ENCODE measurements at places on chromosomes 12 and 14.

DNA sequence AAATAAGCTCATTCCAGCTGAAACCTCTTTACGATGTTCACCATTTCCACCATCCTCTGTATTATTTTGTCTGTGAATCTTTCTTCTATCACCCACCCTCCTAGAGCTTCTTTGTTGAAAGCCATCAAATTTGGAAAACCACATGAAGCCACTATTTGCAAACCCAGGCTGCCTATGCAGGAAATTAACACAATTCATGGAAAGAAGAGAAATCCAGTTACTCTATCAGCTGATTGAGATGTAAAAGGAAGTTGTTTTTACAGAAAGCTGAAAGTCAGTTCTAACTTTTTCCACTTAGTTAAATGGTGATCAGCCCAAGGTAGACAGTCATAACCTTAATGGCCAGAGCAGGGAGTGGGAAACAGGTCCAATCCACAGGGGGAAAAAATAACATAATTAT is 6.6 kb downstream of the RHOJ start:
- no peak for DNase-seq

DNA sequence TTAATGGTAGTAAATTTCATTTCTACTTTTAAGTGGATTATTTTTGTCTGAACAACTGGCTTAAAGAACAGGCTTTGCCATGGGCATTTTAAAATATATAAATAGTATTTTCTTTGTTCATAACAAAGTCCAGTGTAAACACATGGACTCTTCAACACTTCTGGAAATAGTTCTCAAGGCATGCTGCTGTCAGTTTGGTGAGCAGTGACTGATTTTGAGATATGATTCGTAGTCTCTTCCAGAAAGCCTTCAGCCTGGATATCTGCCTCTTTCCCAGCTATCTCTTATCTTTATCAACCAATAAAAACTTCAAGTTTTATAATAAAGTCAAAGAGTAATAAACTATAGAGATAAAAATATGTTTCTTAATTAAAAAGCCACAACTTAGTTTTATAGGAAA is 110.7 kb downstream of the NAV3 start:
- no peak for DNase-seq

DNA sequence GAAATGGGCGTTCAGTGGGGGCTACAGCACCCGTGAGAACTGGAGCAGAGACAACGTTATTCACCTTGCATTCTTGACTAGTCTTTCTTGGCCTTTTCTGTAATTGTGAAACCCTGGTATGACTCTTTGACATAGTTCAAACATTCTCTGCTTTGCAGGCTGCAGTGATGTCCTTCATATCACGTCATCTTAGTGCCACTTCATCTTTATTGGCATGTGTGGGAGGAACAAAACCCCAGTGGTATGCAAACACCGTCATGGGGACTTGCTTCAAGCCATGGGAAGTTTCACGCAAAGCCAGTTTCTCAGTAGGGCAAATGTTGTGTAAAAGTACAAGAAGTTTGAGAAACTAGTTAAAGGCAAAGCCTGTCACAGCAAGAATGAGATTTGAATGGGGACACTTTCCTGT is 20.2 kb upstream of the DUSP16 start:
- peak; percentile 80 for DNase-seq

DNA sequence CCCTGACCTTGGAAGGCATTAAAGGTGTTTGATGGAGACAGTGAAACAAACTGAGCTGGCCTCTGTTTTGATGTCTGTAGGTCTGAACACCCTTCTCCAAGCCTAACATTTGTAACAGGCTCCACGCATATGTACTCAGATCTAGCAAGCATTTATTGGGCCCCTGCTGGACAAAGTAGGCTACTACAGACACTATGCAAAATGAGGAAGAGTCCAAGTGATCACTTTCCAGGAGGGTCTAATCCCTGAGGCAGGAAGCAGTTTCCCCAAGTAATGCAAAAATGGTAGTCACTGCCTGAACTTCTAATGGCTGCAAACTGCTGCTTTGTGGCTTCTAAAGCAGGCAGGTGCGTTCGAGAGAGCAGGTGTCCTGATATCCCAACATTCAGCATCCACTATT is 405.8 kb downstream of the MED13L start:
- DNase-seq, result no peak

- DNase-seq, result peak; percentile 25
These were observed 180.5 kb downstream of the CAND1 start for GRCh38 chr12:67449591-67450052.

DNA sequence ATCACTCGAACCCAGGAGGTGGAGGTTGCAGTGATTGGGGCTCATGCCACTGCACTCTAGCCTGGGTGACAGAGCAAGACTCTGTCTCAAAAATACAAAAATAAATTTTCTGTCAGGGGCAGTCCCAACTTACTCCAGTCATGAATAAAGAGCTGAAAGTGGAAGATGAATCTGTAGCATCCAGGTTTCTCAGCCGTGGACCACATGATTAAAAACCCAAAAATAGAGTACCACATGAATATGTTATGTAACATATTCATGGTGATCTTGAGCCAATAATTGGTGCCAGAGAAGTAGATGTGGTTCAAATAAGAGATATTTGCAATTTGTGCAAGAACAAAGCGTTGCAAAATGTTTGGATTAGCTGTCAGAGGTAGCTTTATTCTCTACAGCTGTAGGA is 23.1 kb downstream of the SPIC start:
- DNase-seq, result no peak

GRCh38 chr12:64332296-64332695 is 58.3 kb downstream of the C12orf56 start:
- no peak for DNase-seq

GRCh38 chr12:45184147-45184963 is 31.5 kb upstream of the ANO6 start:
- no peak for DNase-seq

- no peak for DNase-seq
These were observed 7.7 kb downstream of the ALKBH2 start for GRCh38 chr12:109085590-109085989.

GRCh38 chr12:90936230-90937005 is 18.6 kb downstream of the CCER1 start:
- DNase-seq, result no peak

GRCh38 chr14:39784461-39784860 is 352.2 kb upstream of the FBXO33 start:
- no peak for DNase-seq

GRCh38 chr12:30757316-30757715 is 2.6 kb upstream of the CAPRIN2 start:
- DNase-seq, result no peak

DNA sequence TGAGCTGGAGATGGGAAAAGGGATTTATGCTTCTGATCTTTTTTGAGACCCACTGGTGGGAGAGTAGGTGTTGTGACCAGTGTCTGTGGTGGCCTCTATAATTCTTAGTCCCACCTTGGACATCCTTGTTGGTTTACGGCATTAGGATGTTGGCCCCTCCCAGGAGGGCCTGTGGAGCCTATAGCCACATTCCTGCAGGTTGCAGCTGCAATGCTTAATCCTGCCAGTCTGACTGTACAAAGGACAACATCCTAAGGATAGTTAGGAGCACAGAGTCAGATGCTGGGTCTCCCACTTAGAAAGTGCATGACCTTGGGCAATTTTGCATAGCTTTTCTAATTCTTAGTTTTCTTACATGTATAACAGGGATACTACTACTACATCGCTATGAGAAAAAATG is 150.9 kb upstream of the SLC38A2 start:
- no peak for DNase-seq

DNA sequence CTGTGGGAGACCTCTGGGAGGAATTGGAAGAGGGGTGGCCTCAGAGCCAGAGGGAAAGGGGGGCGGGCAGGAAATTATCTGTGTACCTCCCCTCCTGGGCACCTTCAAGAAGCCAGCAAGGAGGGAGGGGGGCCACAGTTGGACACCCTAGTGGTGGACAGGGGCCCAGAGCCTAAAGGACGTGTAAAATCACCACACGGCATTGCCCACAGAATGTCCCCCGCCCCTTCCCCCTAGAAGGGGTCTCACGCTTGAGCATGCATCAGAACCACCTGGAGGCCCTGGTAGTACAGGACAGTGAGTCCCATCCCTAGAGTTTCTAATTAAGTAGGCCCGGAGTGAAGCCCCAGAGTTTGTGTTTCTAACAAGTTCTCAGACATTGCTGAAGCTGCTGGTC is 8.2 kb downstream of the ENDOU start:
- no peak for DNase-seq

GRCh38 chr12:11895421-11896078 is 175.2 kb upstream of the BCL2L14 start:
- DNase-seq, result no peak

DNA sequence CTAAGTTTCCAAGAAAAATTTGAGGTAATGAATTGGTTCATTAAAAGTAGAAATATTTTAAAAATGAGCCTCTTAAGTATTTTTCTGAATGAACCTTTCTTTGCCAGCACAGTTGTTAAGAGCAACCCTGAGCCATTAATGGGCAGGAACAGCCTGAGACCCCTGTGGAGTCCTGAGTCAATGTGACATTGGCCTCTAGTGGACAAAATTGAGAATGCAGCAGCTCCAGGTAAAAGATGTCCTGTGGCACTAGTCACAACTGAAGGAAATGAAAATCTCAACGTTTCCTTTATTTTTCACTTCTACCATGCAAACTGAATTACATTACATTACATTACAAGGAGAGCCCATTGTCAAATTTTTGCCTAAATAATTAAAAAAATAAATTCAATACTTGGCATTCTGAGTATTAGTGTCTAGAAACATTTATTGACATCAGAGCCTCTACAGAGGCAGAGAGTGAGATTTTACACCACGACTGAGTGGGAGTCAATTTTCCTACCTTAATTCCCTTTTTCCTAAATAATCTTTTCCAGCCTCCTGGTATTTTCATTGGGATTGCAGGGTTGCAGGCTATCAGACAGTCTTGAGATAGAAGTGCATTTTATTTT is 135.7 kb downstream of the PPM1H start:
- DNase-seq, result peak; percentile 59

DNA sequence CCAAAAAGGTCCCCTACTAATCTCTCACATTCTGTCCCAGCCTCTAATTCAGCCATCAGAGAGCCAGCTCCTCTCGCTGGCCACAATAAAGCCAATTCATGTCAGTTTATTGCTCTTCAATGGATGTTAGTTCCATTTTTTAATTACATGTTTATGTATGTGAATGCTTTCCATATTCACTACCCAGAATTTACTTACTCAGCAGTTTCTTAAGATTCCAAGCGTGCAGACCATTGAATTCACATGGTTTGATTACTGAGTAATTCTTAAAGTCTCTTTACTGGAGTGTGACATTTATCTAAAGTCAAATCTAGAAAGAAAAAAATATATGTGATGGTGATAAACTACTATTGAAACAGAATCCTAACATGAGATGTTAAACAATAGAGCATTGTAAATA is 102.2 kb downstream of the LLPH start:
- no peak for DNase-seq

- no peak for DNase-seq
These were observed 1.0 kb downstream of the NUAK1 start for GRCh38 chr12:106137530-106138356.

DNA sequence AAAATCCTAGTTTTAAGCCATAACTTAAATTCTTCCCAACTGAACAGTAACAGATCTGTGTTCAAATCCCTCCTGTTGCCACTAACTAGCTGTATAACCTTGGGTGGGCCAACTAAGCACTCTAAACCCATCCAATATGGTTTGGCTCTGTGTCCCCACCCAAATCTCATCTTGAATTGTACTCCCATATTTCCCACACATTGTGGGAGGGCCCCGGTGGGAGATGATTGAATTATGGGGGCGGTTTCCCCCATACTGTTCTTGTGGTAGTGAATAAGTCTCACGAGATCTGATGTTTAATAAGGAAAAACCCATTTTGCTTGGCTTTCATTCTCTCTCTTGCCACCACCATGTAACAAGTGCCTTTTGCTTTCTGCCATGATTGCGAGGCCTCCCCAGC is 1.2 kb upstream of the KRT4 start:
- DNase-seq, result no peak

DNA sequence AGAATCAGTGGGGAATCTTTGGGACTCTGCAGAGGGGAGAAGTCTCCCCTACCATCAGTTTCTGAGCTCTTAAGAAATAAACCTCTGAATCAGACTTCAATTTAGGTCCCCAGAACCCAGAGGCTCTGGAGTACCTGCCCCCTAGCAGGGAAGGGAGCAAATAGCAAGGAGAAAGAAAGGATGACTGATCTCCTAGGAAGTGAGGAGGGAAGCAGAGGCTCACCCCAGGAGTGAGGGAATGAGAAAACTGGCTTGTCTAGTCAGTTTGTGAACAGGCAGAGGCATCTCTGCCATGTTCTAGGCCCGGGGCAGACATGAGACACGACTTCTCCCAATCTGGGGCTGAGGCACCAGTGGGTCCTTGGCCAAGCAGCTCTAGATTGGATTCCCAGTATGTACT is 24.3 kb upstream of the SMUG1 start:
- no peak for DNase-seq

DNA sequence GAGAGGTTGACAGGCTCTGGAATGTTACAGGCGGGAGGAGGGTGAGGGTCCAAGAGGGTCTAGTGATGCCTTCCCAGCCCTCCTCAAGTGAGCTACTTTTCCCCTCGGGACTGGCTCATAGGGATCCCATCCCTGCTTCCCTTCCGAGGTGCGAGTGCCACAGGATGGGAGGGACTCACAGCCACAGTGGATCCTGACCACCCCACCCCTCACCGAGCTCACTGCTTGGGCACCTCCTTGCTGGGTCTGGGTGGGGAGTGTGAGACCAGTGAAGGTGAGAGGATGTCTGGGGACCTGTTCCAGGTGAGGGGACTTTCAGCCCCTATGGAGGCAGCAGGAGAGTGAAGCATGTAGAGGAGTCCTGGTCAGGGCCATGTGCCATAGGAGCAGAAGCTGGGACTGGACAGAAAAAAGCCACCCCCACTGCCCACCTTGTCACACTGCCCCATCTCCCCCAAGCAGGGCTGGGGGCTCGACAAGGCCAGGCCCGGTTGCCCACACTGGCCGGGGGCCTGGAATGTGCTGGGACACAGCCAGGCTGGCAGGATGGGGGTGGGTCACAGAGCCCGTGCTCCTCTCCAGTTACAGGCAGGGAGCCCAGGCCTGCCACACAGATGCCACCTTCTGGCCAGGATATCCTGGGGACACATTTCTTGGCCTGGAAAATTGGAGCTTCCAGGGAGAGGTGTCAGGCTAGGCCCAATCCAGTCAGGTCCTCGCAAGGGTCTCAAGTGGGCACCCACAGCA is 1.7 kb upstream of the TNS2 start:
- DNase-seq, result no peak

DNA sequence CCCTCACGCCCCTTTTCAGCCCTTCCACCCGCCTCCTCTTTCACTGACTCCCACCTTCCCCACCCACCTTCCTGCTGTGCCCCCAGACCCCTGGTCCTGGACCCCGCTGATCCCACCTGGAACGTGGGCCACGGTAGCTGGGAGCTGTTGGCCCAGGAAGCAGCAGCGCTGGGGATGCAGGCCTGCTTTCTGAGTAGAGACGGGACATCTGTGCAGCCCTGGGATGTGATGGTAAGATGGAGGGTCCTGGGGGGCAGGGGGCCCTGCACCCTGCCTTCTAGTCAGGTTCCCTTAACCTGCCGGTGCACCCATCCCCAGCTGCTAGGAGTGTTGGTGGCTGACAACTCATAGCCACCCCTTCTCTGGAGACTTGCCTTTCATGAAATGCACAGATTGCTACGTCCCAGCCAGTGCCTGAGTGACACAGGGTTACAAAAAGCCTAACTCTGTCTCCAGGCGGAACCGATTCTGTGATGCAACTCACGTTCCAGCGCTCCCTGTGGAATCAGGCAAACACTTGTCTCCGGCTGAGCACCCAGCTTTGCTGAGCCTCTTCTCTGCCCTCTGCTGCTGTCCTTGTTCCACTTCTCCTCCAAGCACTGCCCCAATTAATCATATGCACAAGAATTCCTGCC is 15.0 kb upstream of the OAS2 start:
- no peak for DNase-seq

Data from activated T-cell treated with anti-CD3 and anti-CD28 coated beads, Interleukin-2, amount 50 U/mL, for 72 hours (primary cell).